Activated CD4-positive, alpha-beta memory T cell treated with anti-CD3 and anti-CD28 coated beads for 36 hours (primary cell): ENCODE measurements at places on chromosomes 11 and 22.

- H3K27ac ChIP-seq = no peak overlapping the region
- no peak overlapping the region for H3K4me3 ChIP-seq
- H3K27me3 ChIP-seq = no peaks in the 10 kb centered on the region
- H3K4me1 ChIP-seq = no peaks in the 10 kb centered on the region
Measured at GRCh38 chr11:16526947-16527346, 170.6 kb upstream of the SOX6 start.

DNA sequence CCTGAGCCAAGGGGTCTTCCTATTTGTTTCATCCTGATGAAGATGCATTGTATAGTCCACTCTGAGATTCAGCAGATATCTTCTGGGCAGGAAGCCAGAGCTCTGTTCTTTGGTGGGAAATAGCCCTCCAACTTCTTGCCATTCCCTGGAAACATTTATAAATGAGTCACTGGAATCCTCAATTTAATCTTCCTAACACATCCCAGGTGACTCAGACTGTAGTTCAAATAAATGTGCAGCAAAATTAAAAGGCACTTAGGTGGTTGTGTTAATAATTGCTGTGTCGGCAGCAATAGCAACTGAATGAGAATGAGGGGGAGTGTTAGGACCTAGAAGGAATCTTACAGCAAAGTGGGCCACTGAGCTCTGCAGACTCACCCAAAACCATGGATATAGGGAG, 108.6 kb downstream of the INSC start:
- H3K27ac ChIP-seq = no peak overlapping the region
- H3K36me3 ChIP-seq = no peaks in the 10 kb centered on the region
- H3K4me1 ChIP-seq = no peaks in the 10 kb centered on the region
- no peak for DNase-seq
- no peak overlapping the region for H3K4me3 ChIP-seq

- H3K27me3 ChIP-seq = no peaks in the 10 kb centered on the region
- peaks cover 43% of the 10 kb centered on the region for H3K4me1 ChIP-seq
- no peak for DNase-seq
- no peak overlapping the region for H3K4me3 ChIP-seq
- H3K27ac ChIP-seq = no peak overlapping the region
- H3K36me3 ChIP-seq = no peaks in the 10 kb centered on the region
Measured at GRCh38 chr11:78330361-78330760, 87.3 kb downstream of the GAB2 start.

DNA sequence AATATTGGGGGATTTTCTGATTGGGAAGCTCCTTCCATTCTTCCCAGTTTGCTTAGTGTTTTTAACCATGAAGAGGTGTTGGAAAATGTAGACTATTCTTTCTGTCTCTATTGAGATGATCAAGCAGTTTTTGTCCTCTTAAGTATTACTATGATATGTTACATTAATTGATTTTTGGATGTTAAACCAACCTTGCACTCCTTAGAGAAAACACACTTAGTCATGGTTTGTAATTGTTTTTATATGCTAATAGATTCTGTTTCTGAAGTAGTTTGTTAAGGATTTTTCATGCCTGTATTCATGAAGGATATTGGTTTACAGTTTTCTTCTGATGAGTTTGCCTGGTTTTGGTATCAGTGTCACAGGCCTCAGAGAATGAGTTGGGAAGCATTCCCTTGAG, 2.0 kb upstream of the NLRP6 start:
- H3K27me3 ChIP-seq = peaks cover 9% of the 10 kb centered on the region
- DNase-seq = no peak
- peaks cover 26% of the 10 kb centered on the region for H3K4me1 ChIP-seq
- peaks cover 8% of the 10 kb centered on the region for H3K36me3 ChIP-seq
- H3K27ac ChIP-seq = no peak overlapping the region
